Mesenchymal stem cell (in vitro differentiated cells and primary cell): ENCODE measurements at places on chromosomes 7 and 10.

GRCh38 chr7:74271742-74272141 is 17.5 kb upstream of the CLIP2 start:
- DNase-seq = peak; percentile 48

- DNase-seq = no peak
Observed at GRCh38 chr10:30415593-30415992, 18.4 kb upstream of the MAP3K8 start.

GRCh38 chr7:2811476-2812113 is 32.5 kb downstream of the GNA12 start:
- peak; percentile 45 for DNase-seq

GRCh38 chr10:46273506-46274477 is 13.0 kb upstream of the ANTXRL start:
- no peak for DNase-seq

GRCh38 chr7:100965723-100966541 is 3.4 kb upstream of the MUC12 start:
- peak; percentile 61 for DNase-seq

DNA sequence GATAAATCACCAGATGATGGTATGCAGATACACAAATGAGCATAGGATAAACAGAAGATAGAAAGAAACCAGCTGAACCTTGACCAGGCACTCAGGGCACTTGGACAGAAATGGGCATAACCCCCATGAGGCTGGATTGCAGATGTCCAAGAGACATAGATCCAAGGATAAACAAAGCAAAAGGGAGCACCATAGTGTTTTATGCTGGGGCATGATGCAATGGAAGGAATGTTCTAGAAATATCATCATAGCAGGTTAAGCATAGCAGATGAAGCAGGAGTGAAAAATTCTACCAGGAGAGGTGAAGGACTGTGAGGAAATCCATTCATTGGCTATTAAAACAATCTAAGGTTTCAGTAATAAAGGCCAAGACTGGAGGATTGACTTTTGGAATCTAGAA is 70.5 kb upstream of the TES start:
- DNase-seq = no peak

GRCh38 chr10:101291331-101292193 is 62.3 kb upstream of the LBX1 start:
- DNase-seq = peak; percentile 48

- no peak for DNase-seq
Observed at GRCh38 chr7:40597517-40597916, 462.7 kb downstream of the SUGCT start.

GRCh38 chr10:69492746-69493462 is 41.6 kb downstream of the TSPAN15 start:
- DNase-seq = no peak

DNA sequence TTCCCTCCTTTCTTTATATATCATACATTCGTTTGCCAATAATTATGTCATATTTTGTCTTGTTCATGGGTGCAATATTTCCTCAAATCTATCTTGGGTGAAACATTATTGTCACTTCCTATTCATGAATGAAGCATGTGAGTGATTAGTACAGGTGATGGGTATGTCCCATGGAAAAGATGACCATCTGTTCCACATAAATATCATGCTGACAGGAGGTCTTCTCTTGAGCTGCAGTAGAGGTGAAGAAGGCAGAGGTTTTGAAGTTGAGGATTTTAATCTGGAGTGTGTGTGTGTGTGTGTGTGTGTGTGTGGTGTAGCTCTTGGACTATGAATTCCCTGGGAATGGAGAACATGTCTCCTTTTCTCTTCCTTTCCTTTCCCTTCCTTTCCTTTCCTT is 350.5 kb upstream of the CHRM2 start:
- no peak for DNase-seq

GRCh38 chr7:106371629-106372028 is 86.8 kb upstream of the NAMPT start:
- no peak for DNase-seq

GRCh38 chr10:119715628-119716505 is 10.0 kb upstream of the INPP5F start:
- DNase-seq = peak; percentile 33

DNA sequence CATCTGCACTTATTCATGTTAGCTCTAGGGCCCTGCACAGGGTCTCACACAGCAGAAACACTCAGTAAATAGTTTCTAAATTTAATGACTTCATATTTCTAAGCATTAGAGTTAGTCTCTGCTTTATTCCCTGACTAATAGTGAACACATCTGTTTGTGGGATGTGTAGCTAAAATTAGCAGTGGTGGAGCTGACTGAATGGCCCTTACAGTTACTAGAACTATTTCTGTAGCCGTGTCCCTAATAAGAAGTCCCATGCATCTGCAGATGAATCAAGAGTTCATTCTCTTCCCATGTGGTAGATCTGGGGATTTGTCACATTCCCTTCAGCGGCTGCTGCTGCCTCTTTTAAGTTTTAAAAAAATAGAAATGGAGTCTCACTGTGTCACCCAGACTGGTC is 11.7 kb downstream of the MAP3K8 start:
- peak; percentile 78 for DNase-seq

- DNase-seq = no peak
Observed at GRCh38 chr10:6299234-6299633, 96.5 kb downstream of the PFKFB3 start.

DNA sequence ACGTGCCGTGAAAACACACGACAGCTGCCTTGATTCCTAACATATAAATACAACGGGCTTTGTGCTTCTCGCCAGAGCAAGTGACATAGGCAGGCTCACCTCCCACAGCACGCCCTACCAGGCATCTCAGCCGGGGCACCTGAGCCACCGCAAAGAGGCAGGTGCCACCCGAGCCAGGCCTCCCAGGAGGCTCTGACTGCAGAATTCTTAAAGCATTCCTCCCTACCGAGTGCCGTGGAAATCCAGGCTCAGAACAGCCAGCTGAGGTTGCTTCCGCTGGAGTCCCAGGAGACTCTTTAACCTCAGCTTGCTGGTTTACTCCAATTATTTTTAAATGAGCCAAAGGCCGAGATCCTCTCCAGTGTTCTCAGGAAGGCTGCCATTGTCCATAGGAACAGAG is 206.5 kb downstream of the USP6NL start:
- no peak for DNase-seq

- DNase-seq = no peak
Observed at GRCh38 chr10:97927622-97928021, 78.0 kb downstream of the GOLGA7B start.

DNA sequence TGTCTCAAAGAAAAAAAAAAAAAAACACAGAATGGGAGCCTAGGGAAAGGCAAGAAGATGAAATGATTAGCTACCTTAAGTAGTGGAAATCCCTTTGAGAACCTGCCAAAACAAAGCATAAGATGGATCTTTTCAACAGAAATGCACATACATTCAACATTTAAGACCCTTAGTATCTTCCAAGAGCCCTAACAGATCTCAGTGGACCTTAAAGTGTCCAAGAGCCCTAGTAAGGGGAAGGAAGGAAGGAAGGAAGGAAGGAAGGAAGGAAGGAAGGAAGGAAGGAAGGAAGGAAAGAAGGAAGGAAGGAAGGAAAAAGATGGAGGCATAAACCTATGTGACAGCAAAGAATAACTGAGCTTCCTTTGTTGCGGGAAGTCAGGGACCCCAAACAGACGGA is 11.6 kb upstream of the MACROH2A2 start:
- no peak for DNase-seq

- DNase-seq = peak; percentile 92
Observed at GRCh38 chr10:99279626-99280111, 44.0 kb upstream of the HPSE2 start.

DNA sequence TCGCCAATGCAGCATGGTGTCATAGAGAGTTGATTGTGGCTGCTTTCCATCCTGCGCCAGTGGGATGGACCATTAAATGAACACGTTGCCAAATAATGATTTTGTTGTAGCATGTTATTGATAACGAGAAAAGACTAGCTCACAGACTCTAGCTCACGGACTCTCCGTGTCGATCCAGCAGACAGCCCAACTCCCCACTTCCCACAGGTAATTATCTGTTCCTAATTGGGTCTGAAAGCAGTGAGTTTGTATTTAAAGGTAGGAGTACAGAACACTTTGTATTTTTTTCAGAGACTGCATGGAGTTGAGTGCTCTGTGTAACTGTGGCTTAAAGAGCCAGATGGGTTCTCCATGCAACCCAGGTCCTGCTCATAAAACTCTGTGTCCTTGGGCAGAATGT is 1250.5 kb downstream of the TYW1 start:
- DNase-seq = no peak

- DNase-seq = no peak
Observed at GRCh38 chr10:77509391-77509790, 128.2 kb downstream of the KCNMA1 start.

DNA sequence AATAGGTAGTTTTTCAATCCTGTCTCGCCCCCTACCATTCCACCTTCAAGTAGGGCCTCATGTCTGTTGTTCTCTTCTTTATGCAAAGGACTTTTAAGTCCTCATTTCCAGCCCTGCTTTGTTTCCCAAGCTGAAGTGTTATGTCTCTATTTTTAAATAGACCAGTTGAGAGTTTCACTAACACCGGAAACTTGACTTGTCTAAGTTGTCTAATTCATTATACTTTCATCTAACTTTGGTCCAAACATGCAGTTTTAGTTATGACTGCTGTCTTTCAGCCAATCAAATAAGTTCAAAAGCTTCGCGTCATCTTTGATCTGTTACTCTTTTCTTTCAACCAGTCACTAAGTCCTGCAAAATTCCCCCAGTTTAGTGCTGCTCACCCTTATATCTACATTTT is 32.8 kb downstream of the PCGF5 start:
- DNase-seq = no peak

DNA sequence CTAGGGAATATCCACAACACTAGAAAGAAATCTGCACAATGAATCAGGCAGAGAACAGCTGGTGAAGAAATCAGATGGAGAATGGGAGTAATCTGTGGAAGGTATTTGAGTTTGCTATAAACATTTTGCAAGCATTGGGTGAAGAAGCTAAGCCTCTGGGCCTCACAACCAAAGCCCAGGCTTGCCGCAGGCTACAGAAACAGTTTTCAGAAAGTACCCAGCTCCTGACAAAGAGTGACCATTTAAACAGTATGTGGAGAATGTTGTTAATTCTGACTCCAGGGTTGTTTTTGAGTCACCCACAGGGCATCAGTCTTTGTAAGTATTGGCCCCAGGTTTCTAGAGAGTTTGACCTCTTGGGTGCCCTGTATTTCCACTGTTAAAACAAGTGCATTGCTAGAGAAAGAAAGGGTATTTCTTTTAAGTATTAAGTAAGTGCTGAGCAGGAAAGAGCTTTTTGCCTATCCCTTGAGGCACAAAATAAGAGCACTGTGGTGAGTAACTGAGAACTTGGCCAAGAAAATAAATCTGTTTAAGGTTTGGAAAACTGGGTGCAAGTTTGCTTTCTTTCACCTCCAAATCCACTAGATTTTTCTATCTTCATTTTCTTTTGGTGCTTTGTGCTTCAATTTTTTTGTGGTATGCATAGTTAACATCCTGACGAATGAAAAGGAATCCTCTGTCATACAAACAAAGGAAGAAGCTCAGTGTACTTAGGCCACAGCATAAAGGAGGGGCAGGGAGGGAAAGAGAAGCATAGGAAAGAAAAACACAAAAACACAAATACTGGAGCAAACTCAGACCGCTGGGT is 691.8 kb downstream of the SUGCT start:
- DNase-seq = peak; percentile 83

DNA sequence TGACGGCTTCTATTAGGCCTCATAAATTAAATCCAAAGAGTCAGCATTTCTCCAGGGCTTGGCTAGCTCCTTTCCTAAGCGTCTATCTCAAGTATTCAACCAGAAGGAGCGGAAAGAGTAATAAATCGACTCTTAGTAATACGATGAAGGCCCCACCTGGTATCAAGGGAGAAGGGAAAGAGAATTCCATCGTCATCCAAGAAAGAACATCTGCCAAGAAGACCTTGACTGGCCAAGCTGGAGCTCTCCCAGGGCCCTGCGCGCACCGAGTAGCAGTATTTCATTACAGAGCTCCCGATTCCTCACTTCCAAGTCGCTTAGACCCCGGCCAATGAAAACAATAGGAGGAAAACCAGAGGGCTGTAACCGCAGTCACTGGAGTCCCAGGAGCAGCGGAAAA is 178.0 kb upstream of the FRMD4A start:
- DNase-seq = no peak

- no peak for DNase-seq
Observed at GRCh38 chr10:19947656-19948055, 131.4 kb downstream of the PLXDC2 start.

- DNase-seq = peak; percentile 51
Observed at GRCh38 chr7:123372368-123372767, 162.0 kb downstream of the IQUB start.

DNA sequence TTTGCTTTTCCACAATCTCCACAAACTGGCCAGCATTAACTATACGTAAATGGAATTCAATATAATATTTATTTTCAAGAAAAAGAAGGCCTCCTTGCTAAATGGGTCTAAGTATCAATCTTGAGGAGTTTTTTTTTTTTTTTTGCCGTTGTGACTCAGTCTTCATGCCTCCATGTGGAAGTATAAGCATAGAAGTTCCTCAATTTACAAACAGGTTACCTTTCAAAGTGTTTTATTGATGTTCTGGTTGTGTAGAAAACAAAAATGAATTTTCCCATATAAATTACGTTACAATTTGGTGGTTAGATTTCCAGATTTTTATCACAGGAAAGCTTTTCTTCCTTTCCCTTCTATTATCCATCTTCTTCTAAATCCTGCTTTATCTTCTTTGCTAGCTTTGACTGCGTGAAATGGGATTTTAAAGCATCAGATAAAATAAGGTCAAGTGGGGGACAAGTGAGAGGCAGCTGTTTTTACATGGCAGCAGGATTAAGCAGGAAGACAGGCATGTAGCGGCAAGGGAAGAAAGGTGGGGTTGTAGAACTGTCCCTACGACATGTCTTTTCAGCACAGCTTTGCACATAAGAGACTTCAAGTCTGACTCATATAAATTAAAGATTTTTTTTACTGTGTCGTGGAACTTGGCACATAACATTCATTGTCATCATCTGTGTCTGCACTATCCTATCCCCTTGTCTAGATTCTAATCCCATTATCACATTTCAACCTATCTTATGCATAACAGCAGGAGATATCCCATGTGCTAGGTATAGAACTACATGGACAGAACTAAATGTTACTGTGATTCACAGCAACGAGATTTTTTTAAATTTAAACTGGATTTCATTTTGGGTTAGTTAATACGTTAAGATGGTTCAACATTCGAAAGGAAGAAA is 135.3 kb upstream of the FAM3C start:
- peak; percentile 58 for DNase-seq

- DNase-seq = no peak
Observed at GRCh38 chr7:66301249-66301648, 96.1 kb downstream of the TPST1 start.

- no peak for DNase-seq
Observed at GRCh38 chr7:22922307-22922706, 91.6 kb downstream of the HYCC1 start.
